Vagina (tissue), 2 donors: ENCODE measurements at places on chromosomes 1 and 21.

DNA sequence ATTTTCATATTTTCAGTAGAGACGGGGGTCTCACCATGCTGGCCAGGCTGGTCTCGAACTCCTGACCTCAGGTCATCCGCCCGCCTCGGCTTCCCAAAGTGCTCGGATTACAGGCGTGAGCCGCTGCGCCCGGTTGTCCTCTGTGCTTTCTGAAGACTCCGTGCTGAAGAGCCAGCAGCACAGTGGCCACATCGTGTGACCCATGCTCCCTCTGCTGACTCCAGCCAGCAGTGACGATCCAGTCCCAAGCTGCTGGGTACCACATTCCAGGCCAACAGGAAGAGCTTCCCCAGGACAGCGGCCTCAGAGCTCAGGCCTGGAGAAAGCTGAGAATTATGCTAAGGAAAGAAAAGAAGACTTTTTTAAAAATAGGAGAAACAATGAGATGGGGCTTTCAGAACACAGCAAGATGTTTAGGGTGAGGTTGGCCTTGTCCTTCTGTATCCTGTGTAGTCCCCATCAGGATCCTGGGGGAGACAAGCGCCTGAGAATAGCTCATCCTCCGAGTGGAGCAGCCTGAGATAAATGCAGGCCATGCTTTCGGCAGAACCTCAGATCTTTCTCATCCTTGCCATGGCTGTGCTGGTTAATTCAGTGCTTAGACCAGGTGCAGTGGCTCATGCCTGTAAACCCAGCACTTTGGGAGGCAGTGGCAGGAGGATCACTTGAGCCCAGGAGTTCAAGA, 207.1 kb downstream of the SLC35F3 start:
- DNase-seq = no peak

GRCh38 chr1:68495968-68496679, 758 bp downstream of the DEPDC1 start:
- no peak for DNase-seq

- DNase-seq = no peak
Measured at GRCh38 chr1:119204961-119205357, 64.5 kb upstream of the WARS2 start.

DNA sequence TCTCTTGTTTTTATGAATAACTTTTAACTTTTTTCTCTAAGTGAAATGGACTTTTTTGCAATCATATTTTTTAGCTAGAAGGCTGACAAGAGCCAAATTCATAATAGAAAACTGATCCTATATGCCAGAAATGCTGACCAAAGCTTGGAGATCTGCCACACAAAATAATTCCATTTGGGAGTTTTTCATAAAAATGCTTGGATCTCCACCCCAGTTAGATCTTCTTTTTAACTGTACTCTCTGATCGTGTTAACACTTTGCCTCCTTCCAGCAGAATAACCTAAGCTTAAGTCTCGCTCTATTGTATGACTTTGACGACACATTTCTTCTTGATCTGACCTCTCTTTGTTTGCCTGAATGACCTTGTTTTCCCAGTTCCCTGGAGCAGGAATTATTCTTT, 16.8 kb downstream of the FLG2 start:
- no peak for DNase-seq

DNA sequence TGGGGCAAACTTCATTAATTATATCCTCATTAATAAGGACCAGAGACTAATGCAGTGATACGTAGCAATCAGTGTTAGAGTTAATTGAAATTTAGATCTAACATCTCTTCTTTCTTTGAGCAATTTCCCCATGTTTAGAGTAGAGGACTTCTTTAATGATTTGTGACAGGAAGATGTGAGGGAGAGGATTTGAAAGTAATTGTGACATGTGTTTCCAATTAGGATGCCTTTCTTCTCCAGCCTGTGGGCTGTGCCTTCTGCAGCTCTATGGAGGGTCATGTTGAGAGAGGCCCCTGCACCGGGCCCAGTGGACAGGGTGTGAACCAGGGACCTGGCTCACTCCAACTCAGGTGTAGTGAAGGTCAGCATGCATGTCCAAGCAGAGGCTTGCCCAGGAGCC, 103.0 kb downstream of the GREM2 start:
- no peak for DNase-seq

DNA sequence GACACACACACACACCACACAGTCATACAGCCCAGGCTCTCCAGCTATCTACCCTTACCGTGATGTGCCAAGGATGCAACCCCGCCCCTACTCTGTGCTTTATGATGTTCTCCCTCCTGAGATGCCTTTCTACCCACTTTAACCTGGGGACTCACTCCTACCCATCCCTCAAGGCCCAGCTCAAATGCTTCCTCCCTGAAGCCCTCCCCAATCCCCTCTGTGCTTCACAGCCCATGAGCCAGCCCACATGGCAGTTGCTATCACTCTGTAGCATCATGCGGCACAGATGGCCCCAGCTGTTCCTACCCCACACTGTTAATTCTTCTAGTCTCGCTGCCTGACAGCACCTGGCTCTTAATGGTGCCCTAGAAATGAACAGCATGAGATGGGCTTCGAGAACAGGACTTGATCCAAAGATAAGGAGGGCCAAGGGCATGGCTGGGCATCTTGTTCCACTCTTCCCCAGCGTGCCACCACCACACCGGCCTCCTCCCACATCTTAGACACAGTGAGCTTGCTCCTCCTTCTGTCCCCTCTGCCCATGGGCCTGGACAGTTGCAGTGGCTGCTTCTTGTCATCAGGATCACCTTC, 109.8 kb downstream of the GLIS1 start:
- peak; percentile 85 for DNase-seq

DNA sequence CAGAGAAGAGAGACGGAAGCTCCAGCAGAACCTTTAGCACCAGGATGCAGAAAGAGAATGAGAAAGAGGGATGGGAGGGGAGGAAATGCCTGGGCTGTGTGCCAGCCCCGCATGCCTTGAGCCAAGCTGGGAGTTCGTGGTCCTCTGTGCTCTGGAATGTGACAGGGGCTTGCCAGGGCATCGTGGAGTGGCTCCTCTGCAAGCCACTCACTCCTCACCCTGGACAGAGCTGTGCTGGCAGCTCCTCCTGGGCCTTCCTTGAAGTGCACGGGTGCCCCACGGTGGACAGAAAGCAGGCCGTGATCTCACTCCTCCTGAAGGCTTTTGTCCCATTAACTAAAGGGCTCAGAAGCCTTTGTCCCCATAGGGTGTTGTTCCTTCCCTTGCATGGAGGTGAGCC, 34.8 kb upstream of the PRELP start:
- no peak for DNase-seq

GRCh38 chr1:62613325-62613727, 16.0 kb downstream of the ANGPTL3 start:
- no peak for DNase-seq

GRCh38 chr1:1069056-1069710, 4.9 kb downstream of the RNF223 start:
- no peak for DNase-seq

DNA sequence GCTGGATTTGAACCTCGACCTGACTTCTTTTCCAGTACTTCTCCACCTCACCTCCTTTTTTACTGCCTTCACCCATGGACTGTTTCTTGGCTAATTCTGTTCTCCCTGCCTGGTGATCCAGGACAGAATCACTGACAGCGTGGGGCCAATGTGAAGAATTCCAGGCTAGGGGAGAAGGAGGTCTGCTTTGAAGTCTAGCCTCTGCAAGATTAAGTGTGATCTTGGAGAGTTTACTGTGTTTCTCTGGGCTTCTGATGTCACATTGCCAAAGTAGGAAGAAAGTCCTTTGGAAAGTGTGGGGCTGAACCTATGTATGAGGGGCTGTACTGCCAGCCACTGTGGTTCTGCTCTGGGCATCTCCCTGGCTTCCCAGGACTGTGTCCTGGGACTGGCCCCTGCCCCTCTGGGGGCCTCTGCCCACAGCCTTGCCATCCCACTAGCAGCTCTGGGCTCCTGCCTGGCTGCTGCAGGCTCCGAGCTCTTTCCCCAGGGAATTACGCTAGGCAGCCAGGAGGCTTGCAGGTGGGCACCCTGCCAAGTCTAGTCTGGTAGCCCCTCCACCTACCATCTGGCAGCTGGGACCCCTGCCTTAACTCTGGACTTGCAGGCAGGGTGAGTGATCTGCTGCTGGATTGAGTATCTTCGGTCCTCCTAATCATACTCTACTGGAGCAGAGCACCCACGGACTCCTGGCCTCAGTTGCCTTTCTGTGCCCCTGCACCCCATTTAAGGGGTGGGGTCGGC, 52.2 kb downstream of the YARS1 start:
- no peak for DNase-seq

- no peak for DNase-seq
Measured at GRCh38 chr1:82646888-82647287, 846.2 kb downstream of the ADGRL2 start.

- DNase-seq = no peak
Measured at GRCh38 chr1:23100074-23100748, 68.4 kb downstream of the LUZP1 start.

GRCh38 chr1:234490793-234491479, 12.0 kb upstream of the TARBP1 start:
- DNase-seq = no peak

DNA sequence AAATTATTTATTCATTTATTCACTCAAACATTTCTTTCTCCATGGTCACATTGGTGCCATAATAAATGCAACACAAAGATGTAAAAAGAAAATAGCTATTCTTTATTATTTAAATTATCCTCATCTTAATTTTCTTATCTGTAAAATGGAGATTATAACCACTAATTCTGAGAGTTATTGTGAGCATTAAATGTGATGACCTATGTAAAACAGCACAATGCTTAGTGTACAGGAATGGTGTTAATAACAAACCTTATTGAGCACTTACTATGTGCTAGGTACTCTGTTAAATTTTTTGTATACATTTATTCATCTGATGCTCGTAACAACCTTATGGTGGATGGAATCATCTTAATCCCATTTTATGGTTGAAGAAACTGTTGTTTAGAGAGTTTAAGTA, 84.6 kb downstream of the NTMT2 start:
- DNase-seq = no peak

DNA sequence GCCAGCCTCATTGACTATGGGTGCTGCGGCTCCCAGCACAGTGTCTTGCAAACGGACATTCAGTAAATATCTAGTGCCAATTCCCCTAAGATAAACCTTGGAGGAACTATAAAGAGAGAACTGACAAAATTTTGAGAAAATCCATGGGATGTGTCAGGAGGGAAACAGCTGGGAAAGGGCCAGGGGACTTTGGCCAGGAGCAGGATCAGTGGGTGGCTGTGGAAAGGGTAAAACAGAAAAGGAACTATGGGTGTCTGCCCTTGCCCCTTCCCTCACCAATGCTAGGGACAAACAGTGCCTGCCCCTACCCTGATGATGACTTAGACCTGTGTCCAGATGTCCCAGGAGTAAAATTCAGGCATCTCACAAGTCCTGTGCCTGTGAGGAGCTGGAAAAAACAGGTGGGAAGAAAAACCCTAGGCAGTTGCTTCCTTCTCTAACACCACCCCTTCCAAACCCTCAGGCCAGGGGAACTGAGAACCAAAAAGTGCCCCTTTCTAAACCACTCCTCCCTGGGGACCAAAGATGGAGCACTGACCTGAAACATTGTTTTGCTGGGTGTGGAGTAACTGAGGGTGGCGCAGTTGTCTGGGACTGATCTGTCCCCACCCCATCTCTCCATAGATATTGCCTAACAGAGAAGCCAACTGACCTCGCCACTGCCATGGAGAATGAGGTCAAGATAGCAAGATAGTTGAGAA, 22.1 kb upstream of the IFNAR2 start:
- no peak for DNase-seq

DNA sequence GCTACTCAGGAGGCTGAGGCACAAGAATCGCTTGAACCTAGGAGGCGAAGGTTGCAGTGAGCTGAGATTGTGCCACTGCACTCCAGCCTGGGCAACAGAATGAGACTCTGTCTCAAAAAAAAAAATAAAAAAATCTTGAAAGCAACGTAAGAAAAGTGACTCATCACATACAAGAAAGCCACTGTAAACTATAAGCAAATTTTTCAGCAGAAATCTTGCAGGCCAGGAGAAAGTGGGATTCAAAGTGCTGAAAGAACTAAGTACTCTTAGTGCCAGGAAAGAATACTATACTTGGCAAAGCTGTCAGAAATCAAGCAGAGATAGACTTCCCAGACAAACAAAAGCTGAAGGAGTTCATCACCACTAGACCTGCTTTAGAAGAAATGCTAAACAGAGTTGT, 4.4 kb upstream of the HMGN1 start:
- DNase-seq = no peak

GRCh38 chr1:99677416-99677815, 31.5 kb downstream of the PALMD start:
- no peak for DNase-seq

GRCh38 chr1:33001282-33001681, 35.4 kb downstream of the AK2 start:
- no peak for DNase-seq

DNA sequence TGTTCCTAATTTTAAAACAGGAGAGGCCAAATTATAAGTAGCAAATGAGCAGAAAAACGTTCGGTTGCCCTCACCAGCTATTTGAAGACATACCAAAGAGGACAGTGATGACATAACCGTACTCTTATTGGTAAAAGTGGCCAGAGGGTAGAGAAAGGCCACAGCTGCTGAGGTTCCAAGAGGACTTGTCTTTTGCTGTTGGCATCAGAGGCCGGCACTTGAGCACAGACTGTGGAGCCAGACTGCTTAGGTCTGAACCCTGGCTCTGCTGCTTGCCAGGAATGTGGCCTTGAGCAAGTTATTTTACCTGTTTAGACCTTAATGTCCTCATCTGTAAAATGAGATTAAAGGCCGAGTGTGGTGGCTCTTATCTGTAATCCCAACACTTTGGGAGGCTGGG, 14.9 kb downstream of the ETV3L start:
- peak; percentile 80 for DNase-seq

DNA sequence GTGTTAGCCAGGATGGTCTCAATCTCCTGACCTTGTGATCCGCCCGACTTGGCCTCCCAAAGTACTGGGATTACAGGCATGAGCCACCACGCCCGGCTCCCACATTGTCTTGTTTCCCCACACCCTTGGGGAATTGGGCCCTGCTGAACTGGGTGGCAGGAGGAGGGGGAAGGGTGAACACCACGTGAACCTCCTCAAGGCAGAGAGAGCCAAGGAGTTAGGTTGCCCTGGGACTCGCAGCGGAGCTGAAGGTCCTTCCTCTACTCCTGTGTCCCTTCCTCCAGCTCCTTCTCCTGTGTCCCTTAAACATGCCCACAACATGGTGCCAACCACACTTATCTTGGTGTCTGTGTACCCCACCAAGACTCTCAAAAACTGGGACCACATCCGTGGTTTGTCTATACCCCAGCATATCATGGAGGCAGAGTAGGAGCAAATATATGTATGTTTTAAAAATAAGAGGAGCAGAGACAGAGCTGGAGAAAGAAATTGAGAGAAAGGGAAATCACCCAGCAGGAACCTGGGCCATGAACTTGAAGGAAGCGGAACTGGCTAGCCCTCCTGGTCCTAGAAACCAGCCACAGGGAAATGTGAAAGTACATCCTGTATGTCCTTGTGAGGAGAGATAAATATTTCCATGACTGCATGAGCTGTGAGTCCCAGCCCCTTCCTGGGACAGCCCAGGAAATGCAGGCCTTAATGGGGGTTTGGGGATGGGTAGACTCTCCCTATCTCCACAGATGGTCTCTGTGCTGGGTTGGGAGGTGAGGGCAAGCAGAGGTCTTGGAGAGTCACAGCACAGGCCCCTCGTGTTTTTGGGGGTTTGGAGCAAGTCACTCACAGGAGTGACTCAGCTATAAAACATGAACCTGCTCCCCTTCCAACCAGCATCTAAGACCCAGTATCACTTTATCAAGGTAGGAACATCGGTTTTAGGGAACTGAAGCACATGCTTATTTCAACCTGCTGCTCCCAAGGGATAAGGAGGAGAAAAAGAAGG, 9.4 kb upstream of the TAL1 start:
- no peak for DNase-seq

GRCh38 chr1:41623736-41624135, 139.3 kb upstream of the EDN2 start:
- peak; percentile 71 for DNase-seq
